ENCODE measurements at places on chromosomes 11 and 22. TPM values are rescaled to one million over a fixed set of nuclear protein-coding genes. Genes with fewer than 3 reads are reported as not detected.

DNA sequence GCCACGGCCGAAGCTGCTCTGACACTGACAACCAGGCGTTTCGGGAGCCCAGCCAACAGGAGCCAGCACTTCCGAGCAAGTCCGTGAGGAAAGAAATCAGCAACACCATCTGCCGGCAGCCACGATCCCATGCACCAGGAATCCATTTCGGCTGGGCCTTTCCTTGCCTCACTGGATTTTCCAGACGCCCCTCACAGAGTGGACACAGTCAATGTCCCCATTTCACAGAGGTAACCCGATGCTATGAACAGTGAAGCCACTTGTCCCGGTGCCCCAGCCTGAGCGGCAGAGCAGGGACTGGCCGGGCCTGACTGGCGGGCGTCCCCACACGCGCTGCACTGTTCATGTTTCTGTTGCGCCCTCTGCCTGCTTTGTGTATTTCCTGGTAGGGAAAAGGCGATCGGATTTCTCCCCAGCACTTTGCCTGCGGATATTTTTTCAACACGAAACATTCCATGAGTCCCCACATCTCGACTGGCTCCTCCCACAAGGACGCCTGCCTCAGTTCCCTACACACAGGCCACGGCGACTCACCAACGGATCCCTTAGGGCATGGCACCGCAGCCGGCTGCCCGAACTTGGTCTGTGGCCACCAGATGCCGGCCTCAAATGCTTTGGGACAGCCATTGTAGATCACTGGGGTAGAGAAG is 55.3 kb downstream of the TRMU start:
- DNase-seq, result no peak
- no peaks in the 10 kb centered on the region for H3K27me3 ChIP-seq

DNA sequence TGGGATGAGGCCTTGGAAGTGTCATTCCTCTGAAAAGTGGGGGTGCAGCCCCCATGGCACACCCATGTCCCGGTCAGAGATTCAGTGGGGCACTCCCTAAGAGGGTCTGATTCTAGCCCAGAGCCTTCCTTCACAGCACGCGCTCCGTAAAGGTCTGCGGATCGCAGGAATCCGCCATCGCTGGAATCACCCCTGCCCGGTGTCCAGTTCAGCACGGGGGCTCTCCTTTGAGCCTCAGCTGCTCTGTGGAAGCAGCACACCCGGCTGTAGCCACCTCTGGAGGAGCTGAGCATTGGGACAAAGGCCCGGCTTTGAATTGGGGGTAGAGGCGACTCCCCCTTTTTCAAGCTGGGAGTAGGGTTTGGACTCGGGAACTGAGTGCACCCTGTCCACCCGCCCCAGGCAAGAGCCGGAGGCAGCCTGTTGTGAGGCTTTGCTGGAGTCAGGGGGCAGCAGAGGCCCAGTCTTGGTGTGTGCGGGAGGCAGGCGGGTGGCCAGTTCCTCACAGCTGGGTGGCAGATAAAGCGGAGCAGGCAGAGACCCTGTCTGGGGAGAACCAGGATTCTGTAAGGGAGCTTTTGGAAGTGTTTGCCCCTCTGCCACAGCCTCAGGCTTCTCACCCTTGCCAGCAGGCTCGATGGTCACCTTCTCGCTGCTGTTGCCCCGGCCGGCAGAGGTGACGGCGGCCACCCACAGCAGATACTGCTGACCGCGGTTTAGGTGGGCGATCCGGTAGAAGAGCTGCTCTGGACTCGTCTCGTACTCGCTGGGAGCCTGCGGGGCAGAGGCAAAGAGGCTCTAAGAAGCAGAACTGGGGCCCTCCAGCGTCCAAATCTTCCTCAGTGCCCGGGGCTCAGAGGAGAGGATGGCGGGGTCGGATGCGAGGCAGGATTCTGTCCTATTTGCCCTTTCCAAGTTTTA is 115.9 kb downstream of the CEP164 start:
- H3K27ac ChIP-seq, result no peak overlapping the region
- no peak for DNase-seq
- H3K27me3 ChIP-seq, result no peaks in the 10 kb centered on the region
- no peak overlapping the region for H3K4me3 ChIP-seq
- H3K36me3 ChIP-seq, result no peaks in the 10 kb centered on the region

GRCh38 chr11:27281740-27282590 is 81.0 kb downstream of the CCDC34 start:
- no peaks in the 10 kb centered on the region for H3K36me3 ChIP-seq
- H3K4me1 ChIP-seq, result peaks cover 16% of the 10 kb centered on the region
- DNase-seq, result no peak
- H3K4me3 ChIP-seq, result no peak overlapping the region
- H3K27me3 ChIP-seq, result no peaks in the 10 kb centered on the region

GRCh38 chr22:43136255-43136654 is 6.9 kb downstream of the MCAT start:
- DNase-seq, result no peak
- no peak overlapping the region for H3K4me3 ChIP-seq
- peaks cover 20% of the 10 kb centered on the region for H3K4me1 ChIP-seq

ART5 gene
- not detected for total RNA-seq
